SK-N-SH treated with all-trans-retinoic acid at 6 μM for 48 hours (cell line): ENCODE measurements at places on chromosomes 5 and 9.

DNA sequence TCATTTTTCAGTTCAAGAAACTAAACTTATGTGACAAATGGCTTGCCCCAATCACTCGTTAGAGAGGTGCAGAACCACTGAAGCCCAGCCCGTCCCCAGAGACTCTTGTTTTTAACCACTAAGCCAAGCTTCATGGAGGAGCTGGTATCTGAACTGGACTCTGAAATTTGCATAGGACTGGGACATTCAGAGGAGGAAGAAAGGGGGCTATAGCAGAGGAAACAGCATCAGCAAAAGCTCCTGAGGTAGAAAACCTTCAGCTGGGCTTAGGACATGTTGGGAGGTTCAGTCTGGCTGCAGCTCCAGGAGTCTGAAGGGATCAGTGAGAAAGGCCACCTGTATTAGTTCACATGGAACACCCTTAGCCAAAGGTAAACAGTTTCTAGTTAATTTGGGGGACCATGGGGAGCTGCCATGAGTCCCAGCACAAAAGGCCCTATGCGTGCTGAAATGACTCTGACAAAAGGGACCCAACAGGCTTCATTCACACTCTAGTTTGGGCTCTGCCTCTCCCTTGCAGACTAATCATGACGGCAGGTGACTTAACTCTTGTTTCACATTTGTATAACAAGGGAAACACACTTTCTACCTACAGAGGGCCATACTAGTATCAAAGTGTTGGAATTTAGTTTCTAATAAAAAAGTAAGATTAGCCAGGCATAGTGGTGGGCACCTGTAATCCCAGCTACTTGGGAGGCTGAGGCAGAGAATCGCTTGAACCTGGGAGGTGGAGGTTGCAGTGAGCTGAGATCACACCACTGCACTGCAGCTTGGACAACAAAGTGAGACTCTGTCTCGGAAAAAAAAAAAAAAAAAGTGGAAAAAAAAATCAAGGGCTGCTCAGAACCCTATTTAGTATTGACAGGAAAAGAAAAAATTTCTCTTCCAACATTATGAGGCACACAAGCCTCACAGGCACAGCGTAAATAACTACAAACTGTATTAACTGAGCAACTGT lies 10.2 kb downstream of the FBXO10 start:
- no peak for ATAC-seq

- ATAC-seq = no peak
Measured at GRCh38 chr5:62814991-62815390, 236.4 kb downstream of the LRRC70 start.

GRCh38 chr5:6480133-6481051 lies 31.7 kb downstream of the UBE2QL1 start:
- ATAC-seq = no peak

- ATAC-seq = no peak
Measured at GRCh38 chr5:125012727-125013451, 266.4 kb upstream of the ZNF608 start.

DNA sequence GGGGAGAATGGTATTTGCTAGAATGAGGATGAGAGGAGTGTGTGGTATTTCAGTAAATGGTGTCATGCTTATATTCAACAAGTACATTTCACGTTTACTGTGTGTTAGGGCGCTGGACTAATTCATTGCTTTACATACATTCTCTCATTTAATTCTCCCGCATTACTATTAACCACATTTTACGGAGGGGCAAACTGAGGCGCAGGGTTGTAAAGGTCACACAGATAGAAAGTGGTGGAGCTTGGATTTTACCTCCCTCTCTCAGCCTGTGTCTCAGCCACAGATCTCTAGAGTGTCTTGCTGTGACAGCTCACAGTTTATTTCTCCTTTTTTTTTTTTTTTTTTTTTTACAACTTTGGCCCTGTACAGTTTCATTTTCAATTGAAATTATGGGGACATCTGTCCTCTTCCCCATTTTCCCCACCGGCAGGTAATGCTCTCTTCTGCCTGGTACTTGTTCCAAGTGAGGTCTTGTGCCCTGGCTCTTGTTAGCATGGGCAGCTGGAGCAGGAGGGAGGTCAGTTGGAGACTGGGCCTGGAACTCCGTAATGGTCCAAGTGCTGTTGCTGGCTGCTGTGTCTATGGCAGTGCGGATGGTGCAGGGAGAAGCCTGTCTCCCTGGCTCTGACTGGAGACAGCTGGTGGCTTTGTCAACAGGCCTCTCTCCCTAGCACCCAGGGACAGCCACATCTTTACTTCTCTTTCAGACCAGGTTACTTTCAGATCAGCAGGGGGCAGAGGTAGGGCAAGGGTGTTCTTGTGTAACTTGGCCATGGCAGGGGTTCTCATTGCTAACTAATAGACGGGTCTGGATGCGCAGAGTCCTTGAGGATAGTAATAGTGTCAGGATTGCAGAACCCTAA lies 20.5 kb upstream of the NDST1 start:
- ATAC-seq = peak; percentile 18

DNA sequence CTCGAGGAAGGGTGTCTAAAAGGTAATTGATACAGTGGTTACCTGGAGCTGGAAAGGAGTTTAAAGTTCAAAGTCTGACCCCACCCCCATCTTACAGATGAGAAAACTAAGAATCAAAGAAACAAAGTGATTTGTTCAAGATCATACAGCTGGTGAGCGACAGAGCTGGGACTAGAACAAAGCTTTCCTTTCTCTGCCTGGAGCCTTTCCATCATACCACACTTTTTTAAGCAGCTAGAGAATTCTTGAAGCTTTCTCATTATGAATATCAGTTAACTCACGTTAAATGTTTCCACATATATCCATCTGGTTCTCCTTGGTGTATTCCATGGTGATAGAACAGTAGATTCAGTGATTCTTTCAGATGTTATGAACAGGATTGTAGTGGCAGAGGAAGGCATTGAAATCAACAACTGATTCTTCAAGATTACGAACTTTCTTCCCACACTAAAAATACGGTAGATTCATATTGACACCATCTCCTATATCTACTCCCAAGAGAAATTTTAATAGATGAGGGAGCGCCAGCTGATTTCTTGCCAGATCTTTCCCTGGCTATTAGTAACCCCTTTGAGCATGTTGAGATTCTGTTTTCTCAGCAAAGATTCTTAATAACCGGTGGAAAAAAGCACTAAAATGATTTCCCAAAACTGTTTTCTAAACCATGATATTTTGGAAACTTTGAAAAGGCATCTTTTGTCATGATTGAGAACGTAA lies 233.7 kb downstream of the ADAMTSL1 start:
- ATAC-seq = no peak

- ATAC-seq = no peak
Measured at GRCh38 chr9:27279611-27280010, 17.3 kb downstream of the EQTN start.

DNA sequence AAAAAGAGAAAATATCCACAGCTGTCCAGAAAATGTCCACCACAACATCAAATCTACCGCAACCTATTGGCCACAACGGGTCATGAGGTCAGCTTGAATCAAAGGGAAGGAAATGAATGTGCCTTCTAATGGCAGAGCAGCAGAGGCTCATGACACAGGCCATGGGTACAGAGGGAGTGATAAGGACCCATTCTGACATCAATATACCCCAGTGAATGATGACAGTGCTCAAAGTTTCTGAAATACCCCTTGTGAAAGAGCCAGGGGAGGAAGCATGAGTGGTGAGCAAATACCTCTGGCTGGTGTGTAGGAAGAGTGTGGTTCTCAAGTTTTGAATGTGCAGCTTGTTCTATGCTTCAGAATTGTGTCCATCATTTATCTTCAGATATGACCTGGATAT lies 348.2 kb downstream of the IRX1 start:
- no peak for ATAC-seq

- peak; percentile 14; the same call in 2 of the 3 replicates for ATAC-seq
Measured at GRCh38 chr9:124660341-124660801, 110.7 kb downstream of the NR6A1 start.

- no peak; the same call in 2 of the 3 replicates for ATAC-seq
Measured at GRCh38 chr9:96169484-96169883, 132.5 kb downstream of the HSD17B3 start.

- no peak for ATAC-seq
Measured at GRCh38 chr5:11429254-11429653, 475.0 kb downstream of the CTNND2 start.

DNA sequence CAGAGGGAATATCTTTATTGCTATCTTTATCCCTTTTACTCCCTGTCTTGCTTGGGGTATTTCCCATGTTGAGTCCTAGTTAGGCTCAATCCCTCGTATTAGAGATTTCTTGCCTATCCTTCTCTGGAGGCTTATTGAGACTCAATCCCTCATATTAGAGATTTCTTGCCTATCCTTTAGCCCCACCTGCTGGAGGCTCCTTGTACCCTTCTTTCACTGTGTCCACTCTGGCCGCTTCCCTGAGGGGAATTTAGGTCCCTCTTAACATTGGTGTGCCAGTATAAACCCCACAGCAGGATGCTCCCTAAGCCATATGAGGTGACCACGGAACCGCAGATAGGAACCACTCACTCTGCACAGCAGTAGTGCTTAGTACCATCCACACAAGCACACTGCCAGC lies 110.7 kb upstream of the MAMDC2 start:
- ATAC-seq = no peak

GRCh38 chr5:57626703-57627102 lies 144.1 kb upstream of the ACTBL2 start:
- ATAC-seq = no peak

GRCh38 chr5:113240951-113241726 lies 193.7 kb downstream of the TSSK1B start:
- ATAC-seq = no peak

- ATAC-seq = peak; percentile 47; the same call in 2 of the 3 replicates
Measured at GRCh38 chr9:33765411-33765810, 29.9 kb upstream of the PRSS3 start.

DNA sequence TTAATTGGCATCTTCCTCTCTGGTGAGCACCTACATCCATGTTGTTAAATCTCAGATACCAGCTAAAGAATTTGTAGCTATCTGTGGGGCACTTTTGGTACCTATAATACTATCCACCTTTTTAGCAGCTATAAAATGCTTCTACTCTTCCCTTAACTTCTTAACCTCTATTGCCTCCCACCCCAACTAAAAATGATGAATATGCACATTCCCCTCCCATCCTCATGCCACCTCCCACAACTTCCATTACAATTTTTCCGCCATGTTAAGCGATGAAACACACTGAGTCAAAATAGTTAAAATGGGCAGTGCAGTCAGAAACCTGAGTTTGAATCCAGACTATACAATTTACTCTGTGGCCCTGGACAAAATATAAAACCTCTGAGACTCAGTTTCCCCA lies 10.1 kb downstream of the SSBP2 start:
- no peak for ATAC-seq

DNA sequence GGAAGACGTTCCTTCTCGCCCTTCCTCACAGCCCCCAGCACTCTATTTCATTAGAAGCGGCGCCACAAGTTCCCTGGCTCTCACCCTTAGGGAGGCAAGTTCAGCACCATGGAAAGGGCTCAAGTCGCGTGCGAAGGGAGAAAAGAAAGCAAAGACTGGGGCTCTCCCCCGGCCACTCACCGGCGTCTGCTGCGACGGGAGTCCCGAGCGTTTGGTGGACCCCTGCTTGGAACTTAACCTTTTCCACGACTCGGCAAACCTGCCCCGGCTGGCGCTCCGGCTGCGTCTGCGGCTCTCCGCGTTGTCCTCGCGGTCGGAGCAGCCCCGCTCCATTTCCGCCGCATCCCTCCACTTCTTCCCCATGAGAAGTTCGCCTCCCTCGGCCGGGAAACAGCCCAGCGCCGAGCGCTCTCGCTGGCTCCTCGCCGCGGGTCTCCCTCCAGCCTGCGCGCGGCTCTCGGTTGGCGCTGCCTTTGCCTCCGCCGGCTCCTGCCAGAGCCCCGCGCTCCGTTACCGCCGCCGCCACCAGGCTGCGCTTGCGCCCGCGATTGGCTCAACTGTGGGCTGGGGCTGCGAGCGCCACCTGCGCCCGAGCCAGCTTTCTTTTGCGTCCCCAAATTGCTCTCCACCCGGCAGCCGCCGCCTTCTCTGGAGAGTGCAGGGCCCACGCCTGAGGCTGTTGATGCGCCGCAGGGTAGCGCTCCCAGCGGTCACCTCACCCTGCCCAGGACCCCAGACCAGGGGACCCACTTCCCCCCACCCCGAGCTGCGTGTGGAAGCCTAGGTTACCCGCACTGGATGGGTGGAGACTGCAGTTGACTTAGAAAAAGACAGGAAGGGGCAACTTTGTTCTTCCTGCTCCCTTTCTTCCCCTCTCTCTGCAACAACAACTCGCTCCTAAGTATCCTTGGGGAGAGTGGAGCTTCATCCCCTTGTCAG lies 321.6 kb downstream of the CEMIP2 start:
- ATAC-seq = peak; percentile 98

GRCh38 chr5:96718635-96719077 lies 56.5 kb downstream of the CAST start:
- ATAC-seq = no peak

DNA sequence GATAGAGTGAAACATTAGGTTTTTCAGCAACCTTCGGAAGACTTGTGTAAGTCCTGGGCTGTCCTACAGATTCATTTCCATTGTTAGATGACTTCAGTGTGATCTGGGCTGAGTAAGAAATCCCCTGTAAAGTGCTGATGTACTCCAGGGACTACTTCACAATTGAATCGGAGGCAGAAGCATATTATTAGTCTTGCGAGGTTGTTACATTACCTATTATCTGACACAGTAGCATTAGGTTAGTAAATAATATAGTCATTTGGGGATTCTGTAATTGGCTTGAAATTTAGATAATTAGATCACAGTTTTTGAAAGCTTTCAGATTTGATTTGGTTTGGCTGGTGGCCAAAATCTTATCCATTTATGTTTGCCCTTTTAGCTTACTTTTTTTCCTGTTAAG lies 62.4 kb downstream of the DMRT1 start:
- no peak for ATAC-seq

GRCh38 chr9:130159057-130159456 lies 13.1 kb upstream of the NCS1 start:
- ATAC-seq = no peak

- no peak for ATAC-seq
Measured at GRCh38 chr5:55665065-55665464, 47.1 kb downstream of the SLC38A9 start.

GRCh38 chr9:26462213-26462612 lies 430.4 kb downstream of the CAAP1 start:
- no peak for ATAC-seq

DNA sequence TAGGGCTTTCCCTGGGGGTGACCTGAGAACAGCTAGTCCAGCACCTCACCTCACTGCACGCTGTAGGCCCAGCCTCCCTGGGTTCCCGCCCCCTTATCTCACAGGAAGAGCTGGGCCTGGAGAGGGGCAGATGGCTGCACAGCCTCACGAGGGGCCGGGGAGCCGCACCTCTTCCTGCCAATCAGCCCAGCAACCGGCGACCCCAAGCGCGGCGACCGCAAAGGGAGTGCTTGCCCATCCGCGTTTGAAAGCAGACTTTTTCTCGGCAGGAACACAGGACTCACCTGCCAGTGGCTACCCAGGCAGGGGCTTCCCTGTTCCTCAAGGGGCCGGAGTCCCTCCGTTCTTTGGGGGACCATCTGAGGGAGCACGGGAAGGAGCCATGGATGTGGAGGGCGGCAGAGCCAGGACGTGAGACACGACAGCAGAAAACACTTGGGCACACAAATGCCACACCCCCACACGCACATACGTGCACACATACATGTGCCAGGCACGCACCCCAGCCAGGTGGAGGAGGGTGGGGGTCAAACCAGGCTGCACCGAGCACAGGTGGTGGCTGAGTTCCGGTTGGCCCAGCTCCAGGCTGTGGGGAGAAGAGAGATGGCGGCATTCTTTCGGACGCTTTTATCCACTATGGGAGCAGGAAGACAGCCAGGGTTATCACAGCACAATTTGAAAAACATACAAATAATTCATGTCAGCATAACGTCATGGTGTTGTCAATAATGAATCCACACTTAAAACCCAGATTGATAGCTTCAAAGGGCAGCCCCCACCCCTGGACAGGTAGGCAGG lies 11.3 kb downstream of the TMEM250 start:
- no peak for ATAC-seq
